ENCODE measurements at places on chromosomes 4 and X. TPM values are rescaled to one million over a fixed set of nuclear protein-coding genes. Genes with fewer than 3 reads are reported as not detected.

The CA5B gene
- total RNA-seq, result 3.2 TPM

The PPBP gene
- total RNA-seq, result 1.2 TPM

The FHDC1 gene
- 0.38 TPM for total RNA-seq

The KCNIP4 gene
- not detected for total RNA-seq

GRCh38 chrX:13305108-13305507, 14.7 kb downstream of the ATXN3L start:
- no peak for DNase-seq

GRCh38 chrX:154046031-154046781, 26.5 kb upstream of the IRAK1 start:
- DNase-seq, result peak; percentile 29

- no peak for DNase-seq
These were observed 80.9 kb downstream of the POLA1 start for GRCh38 chrX:24774650-24775049.

- DNase-seq, result no peak
These were observed 16.3 kb downstream of the PTTG2 start for GRCh38 chr4:37976507-37976906.

DNA sequence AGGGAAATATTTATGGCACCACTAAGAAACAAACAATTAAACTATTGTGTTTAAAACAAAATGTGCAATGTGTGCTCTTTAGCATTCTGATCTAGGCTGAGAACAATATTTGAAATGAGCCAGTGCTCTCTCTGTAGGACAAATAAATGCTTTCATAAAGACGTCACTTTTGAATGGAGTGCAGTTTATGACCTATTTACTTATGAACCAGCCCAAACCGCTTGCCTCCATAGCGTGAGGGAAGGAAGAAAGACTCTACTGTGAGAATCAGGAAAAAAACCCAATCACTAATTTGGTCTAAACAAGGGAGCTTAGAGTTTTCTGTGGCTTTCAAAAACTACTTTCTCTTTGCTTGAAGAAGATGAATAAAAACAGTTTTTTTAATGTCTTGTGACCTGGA, 39.4 kb downstream of the SAT1 start:
- DNase-seq, result no peak

GRCh38 chr4:72320223-72320948, 248.6 kb downstream of the ADAMTS3 start:
- DNase-seq, result no peak

DNA sequence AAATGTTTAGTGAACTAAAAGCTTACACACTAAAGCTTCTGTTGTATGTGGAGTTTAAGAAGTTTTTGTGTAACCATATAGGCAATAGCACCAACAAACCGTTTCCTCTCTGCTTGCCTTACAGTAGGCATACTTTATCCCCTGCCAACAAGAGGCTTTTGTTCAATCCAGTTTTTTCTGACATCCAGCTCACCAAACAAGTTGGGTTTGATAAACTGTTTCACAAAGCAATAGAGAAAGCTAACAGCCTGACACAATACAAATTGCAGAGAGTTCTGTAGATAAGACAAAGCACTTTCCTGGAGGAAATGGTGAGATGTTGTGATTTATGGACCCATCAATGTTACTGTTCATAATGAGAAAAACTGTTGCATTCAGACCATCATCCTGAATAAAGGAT, 53.8 kb downstream of the PACRGL start:
- DNase-seq, result no peak

- no peak for DNase-seq
These were observed 3.5 kb downstream of the EMD start for GRCh38 chrX:154382483-154383069.

DNA sequence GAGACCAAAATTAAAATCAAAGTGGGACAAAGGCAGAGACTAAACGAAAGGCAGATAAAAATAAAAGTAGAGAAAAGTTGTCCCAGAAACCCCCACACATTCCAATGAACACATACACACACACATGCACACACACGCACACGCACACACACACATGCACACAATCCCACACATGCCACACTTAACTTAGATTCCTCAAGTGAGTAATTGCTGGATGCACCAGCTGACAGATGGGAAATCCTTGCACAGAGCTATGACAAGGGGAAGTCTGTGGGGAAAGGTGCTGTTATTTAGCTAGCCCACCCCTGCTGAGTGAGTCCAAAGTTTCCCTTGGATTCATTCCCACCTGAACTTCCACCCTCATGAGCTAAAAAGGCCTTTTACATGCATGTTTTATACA, 233.9 kb downstream of the RAB28 start:
- no peak for DNase-seq
